ENCODE measurements at places on chromosomes 1 and 21.
A peak's percentile ranks its signal among the peaks of the same experiment; 100 is the strongest.

GRCh38 chr21:44492567-44493385 is 37.5 kb downstream of the LRRC3 start:
- no peak for DNase-seq

DNA sequence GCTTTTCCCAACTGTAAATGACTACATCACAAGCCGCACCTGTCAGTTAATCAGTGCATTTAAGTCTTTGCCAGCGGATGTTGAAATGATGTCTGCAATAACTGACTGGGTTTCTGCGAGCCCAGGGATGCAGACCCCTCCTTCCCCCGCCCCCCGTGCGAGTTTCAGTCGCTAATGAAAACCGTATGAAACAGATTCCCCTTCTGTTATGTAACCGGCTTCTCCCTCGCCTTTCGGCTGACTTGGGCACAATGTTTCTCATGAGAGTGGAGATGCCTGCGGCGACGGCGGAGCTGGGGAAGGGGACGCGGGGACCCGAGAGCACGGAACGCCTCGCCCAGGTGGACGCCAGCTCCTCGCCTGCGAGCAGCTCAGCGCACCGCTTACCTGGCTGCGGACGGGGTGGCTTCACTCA is 753 bp downstream of the KCNJ6 start:
- DNase-seq: peak; percentile 23

DNA sequence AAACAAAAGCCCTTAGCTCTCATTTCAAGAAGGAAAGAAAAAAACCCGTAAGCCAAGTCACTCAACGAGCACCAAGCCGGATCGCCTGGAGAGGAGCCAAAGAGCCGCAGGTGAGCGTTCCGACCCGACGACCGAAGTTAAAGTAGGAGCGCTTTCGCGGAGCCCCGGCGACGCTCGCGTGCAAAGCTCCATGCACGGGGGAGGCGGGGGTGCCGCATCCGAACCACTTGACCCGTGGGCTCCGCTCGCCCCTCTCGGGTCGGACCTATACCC is 382 bp downstream of the GPBP1L1 start:
- DNase-seq: peak; percentile 14

DNA sequence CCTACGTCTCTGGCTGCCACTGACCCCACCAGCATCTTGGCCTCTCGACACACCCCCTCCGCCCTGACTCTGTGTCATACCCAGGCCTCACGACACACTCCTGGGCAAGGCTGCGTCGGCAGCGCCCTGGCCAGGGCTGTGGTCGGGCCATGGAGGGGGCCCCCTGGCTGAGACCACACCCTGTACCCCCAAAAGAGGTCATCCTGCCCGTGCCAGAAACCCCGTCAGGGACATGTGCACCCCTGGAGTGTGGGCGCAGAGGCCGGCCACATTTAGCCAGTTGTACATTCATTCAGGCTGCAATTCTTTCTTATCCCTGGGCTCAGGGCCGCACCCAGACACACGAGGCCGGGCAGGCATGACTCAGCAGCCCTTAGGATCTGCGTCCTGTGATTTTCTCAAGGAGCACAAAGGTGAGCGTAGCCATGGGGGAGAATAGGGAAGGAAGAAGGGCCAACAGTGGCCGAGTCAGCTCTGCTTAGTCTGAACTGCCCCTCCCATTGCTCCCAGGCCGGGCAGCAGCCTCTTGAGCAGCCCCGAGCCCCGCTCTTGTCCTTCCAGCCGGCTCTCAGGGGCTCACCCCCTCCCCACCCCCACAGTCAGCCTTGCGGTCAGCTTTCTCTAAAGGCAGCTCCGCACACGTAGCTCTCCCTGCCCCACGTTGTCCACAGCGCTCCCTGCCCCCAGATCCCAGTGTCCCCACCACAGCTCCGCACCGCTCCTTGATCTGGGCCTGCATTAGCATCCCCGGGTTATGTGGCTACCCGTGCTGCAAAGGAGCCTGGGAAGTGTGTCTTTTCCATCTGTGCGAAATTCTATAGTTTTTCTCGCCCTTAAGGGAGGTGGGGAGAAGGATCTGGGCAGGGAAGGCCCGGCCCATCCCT is 7.9 kb downstream of the CSTB start:
- peak; percentile 56 for DNase-seq

DNA sequence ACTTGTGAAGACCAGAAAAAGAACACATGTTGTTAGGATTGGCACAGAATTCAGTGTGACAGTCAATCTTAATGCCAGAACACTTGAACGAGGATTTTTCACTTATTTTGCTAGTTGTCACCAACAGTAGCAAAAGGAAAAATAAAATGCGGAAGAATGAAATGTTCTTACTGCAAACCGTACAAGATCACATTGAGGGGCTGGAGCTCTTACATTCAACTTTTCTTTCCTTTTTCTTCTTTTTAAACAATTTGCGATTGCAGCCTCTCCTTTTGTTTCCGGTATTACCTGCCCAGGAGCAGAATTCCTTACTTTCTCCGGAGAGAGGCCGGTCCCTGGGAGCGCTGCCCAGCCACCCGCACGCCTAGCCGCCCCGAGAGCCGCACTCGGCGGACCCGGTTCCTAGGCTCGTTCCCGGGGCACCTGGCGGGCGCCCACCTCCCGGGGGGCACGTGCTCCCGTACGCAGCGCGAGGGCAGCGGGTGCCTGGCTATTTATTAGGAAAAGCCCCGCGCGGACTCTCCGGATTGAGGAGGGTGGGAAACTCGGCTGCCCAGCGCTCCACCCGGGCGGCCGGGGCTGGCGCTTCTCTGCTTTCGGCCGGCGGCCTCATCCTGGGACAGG is 1.2 kb upstream of the CAMTA1 start:
- DNase-seq: no peak

- DNase-seq: peak; percentile 20
Measured at GRCh38 chr1:147598621-147599361, 57.5 kb downstream of the BCL9 start.

GRCh38 chr21:21860888-21861287 is 862.7 kb downstream of the NCAM2 start:
- peak; percentile 0 for DNase-seq

DNA sequence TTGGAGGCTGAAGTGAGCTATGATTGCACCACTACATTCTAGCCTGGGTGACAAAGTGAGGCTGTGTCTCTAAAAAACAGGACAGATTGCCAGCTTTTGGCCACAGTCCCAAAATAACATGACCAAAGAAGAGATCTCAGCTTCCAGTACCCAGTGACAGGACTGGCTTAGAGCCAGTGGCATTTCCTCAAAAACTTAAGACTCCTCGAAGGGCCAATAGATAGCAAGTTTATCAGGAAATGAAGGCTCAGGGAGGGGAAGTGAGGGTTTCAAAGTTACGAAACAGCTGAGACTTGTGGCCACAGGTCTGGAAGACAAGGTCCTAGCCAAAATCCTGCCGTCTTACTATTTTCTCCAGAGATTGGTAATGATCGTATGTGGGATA is 6.3 kb upstream of the TMEM39B start:
- peak; percentile 91 for DNase-seq

DNA sequence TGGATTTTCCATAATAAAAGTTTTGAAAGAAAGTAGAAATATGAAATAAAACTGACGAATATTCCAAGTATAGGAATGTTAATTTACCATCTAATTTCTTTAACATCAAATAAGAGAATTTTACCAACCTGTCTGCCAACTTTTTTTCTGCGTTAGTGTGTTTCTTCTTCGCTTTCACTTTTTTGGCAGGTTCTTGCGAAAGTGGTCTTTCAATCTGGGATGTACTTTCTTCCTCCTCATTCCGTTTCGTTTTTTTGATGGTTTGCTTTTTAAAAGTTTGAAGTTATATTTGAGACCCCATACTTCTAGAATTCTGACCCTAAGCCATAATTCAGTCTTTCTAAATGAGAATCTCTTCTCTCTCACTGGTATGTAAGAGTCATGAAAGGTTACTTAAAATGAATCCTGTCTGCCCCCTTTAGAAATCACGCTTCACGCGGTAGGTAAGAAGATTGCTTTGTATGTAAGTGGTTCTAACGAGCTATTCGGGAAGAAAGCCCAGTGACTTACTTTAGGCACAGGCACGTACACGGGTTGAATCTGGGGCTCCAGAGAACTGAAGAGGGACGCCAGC is 580 bp downstream of the RBM34 start:
- peak; percentile 58 for DNase-seq

GRCh38 chr1:28193701-28194161 is 17.2 kb upstream of the PTAFR start:
- DNase-seq: no peak

GRCh38 chr21:33383056-33383888 is 19.9 kb upstream of the IFNGR2 start:
- DNase-seq: peak; percentile 67

DNA sequence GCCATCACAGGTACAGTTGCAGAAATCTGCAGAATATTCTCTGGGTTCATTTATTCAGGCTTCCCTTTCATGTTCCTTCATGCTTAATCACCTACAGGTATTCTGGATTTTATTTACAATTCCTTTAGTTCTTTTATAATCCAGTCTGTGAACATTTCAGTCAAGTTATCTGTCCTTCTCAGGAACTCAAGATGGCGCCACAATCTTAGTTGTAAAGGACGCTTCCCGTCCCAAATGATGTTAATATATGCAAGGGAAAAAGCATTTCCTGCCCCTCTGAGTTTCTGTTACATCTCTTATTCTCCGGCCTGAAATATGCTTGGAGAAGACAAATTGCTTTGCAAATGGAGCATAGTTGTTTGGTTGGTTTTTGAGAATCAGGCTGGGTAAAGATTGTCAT is 19.3 kb downstream of the F3 start:
- peak; percentile 78 for DNase-seq

GRCh38 chr1:93692983-93693591 is 11.4 kb upstream of the BCAR3 start:
- DNase-seq: peak; percentile 82

DNA sequence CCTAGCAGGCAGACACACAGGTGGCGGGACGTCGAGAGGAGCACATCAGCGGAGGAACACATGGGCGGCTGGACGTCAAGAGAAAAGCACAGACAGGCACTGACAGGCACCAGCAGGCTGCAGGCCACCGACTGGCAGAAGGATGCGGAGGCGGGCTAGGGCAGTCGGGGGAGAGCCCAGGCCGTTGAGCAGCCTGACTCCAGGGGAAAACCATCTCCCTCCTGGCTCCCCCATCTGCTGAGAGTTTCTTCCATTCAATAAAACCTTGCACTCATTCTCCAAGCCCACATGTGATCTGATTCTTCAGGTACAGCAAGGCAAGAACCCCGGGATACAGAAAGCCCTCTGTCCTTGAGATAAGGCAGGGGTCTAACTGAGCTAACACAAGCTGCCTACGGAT is 25.5 kb downstream of the B3GALT5 start:
- DNase-seq: no peak

- DNase-seq: peak; percentile 54
Measured at GRCh38 chr21:42636520-42637266, 16.7 kb upstream of the PDE9A start.

GRCh38 chr1:185533596-185533995 is 200.6 kb upstream of the HMCN1 start:
- no peak for DNase-seq

GRCh38 chr1:165143437-165144065 is 213.0 kb downstream of the LMX1A start:
- peak; percentile 5 for DNase-seq

DNA sequence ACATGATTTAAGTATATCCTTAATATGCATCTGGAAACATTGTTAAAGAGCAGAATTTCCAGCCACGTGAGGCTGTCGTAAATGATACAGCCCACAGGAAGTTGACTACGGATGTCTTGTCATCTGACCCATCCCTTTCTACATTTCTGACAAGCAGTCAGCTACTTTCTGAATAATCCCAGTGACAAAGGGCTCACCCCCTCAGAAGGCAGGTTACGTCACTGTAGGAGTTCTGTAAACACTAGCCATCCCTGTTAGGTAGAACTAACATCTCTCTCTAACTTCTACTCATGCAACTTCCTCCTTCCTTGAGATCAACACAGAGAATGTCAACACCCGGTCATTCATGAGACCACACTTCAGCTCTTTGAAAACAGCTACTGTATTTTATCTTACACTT is 259.2 kb downstream of the GREM2 start:
- peak; percentile 46 for DNase-seq

DNA sequence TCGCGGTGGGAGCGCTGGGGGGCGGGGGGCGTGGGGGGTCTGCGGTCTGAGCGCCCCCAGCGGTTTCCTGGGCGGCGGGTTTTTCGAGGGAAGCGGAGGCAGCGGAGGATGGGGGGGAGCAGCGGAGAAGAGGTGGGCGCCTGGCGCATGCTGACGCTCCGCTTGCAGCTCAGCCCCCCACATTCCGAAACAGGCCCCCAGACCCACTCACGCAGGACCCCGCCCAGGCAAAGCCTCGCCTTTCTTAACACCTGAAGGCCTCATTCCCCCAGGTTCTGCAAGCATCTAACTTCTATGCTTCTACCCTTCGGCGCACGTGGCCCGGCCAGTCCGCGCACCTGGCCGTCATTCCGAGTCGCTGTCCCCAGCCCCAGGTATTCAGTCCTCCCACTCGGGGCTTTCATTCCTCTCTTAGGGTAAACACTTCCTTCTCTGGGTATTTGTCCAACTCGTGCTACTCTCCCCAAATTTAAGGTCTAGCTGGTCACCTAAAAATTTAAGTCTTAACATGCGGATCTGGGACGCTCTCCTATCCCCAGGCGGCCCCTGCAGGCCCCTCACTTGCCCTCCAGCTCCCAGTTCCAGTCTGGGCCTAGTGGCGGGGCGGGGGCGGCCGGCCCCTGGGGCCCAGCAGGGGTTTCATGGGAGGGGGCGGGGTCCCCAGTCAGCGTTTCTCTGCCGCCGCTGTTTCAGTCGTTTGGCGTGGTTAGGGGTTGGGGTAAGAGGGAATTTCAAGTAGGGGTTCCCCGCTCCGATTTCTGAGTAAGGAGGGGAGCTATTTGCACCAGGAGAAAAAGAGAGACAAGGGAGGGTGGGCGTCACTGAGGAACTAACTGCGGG is 2.8 kb upstream of the ZBTB7B start:
- DNase-seq: no peak

DNA sequence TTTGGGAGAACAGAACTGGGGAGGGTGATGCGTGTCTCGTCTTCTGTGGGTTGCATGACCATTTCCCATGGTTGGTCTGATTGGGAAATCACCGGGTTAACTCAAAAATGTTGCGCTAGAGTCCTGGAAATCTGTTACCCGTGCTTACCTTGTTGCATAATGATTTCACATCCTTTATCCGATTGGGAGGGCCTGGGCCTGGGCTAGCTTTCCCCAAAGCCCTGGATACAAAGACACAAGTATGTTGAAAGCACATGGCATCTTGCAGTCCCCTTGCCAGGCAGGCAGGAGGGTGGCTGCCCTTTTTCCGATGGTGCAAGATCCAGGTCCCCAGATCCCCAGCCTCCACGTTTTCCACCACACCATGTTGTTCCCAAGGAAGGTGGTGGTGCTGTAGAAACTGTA is 582 bp downstream of the TRPM2 start:
- DNase-seq: no peak

DNA sequence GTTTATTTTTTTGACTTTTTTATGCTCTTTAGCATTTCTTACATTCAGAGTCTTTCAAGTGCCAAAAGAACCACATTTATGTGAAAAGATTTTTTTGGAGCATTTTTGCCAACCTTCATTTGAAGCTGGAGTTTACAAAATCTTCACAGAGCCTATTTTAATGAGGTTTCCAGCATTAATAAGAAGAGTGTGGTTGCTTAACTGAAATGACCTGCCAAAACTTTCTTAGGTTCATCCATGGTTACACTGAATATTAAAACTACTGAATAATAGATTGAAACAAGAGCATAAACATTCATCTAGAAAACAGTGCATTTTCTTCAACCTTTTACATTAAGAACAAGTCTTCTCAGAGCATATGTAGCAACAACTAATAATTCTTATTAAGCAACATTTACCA is 672.3 kb upstream of the CXADR start:
- DNase-seq: no peak
